ENCODE measurements at places on chromosomes 3 and 15.

DNA sequence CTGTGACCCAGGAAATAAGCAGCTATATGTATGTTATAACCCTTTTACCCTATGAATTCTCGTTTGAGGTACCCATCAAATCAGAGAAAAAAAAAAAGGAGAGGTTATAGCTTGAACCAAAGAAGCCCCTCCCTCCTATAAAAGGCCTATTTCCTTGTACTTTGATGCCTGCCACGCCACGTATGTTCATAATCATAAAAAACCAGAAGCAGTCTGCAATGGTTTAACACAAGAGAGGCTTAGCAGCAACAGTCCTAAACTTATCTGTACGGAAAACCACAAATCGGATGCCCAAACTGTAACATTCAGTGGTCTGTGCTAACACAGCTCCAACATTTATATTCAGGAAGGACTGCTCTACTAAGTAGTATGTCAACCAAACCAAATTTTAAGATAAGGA, 21.2 kb downstream of the CCR8 start:
- DNase-seq, result no peak

DNA sequence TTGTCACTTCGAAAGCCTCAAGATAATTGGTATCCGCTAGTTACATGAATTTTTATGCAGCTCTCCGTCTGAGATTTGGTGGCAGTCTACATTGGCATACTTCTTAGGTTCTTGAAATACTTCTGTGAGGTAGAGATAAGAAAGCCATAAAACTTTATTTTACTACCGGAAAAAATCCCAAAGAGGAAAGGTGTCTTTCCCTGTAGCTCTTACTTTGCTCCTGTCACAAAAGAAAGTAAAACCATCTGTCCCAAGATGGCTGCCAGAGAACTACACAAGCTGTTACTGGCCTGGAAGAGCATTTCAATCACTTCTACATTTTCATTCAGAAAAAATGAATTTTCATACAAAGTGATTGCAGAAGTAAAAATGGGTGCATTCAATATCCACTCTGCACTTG, 214.8 kb upstream of the ST8SIA2 start:
- DNase-seq, result no peak

DNA sequence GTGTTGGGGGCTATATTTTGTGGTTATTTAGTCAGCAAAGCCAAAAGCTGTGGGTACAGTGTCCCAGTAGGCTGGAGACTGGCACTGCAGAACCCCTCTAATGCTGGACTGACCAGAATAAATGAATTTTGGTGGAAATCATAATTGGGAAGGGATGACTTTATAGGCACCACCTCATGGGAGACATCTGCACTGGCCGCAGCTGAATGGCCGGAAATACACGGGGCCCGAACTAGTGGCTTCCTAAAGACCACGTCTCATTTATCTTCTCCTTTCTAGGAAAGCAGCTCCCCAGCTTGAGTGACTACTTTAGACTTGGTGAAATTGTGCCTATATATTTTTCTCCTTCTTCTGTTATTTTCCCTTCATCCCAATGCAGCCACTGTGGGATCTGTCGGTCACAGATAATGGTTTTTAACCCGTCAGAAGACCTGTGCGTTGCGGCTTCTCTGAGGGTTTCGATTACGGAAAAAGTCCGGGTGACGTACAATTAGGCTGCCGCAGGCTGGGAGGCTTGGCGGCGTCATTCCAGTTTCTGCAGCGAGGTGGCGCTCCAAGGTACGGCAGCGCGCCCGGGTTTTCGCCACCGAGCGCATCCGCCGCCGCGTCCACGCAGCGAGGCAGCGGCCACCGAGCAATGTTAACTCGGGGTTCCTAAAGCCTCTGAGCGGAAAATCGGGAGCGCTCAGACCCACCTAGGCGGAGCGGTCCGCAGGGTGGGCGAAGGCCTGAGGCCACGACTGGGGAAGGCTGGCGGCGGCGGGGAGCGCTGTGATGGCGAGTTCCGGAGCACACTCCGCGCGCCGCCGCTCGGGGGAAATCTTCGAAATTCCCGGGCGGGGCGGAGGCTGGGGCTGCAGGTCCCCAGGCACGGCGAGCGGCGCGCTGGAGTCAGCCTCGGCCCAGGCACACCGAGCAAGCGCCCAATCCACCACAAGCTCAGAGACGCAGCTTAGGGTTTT, 26.3 kb downstream of the NR2F2 start:
- peak; percentile 85 for DNase-seq

DNA sequence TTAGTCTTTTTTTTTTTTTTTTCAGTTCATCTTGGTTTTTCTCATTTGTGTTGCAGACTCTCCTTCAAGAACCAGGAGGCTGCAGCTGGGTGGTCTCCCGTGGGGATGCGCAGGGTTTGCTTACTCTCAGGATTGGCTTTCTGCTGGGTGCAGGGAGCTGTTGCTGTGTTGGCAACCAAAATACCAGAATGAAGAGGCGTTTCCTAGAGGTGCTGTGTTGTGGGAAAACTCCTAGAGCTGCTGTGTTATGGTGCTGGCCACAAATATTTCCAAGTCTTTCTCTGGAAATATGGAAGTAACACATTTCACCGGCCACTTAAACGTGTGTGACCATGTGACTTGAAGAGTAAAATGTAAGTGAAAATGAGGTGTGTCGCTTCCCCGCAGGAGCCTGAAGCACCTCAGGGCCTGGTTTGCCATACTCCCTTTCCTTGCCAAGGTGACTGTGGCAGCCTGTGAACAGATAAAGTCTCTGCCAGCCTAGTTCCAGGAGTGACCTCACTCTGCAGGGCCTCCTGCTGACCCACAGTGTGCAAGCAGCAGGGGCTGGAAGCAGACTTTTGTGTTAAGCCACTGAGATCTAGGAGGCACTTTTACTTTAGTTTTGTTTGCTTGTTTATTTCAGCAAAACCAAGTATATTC, 258.9 kb downstream of the ADAMTS17 start:
- DNase-seq, result peak; percentile 34

GRCh38 chr15:46956881-46957280, 760.4 kb upstream of the SEMA6D start:
- no peak for DNase-seq

DNA sequence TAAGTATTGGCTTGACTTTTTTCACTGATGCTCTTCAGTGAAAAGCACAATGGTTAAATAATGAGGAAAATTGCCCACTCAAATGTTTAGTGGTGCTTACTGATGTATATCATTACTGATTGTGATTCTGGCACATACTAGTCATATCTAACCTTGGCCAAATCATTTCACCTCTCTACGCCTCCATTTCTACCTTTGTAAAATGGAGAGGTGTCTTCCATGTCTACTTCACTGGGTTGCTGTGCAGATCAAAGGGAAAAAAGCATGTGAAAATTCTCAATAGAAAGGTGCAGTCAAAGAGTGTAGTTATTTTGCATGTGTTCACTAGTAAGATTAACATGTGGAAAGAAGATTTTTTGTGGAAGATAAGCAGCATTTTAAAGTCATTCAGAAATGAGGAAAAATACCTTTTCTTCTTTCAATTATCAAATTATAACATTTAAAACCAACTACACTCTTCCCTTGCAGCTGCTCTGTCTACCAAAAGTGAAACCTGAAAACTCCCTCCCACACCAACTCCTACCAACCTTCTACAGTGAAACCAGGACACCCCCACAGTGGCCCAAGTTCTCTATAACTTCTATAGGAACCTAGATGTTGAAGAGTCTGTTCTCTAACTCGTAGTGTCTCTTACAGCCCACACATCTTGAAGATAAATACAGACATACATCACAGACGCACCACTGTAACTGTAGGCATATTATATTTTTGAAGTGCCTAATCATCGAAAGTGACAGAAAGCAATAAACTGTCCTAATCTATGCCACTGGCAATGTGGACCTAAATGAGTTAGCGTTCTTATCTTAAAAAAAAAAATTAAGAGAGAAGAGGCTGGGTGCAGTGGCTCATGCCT, 1.4 kb downstream of the CD200R1 start:
- DNase-seq, result no peak

DNA sequence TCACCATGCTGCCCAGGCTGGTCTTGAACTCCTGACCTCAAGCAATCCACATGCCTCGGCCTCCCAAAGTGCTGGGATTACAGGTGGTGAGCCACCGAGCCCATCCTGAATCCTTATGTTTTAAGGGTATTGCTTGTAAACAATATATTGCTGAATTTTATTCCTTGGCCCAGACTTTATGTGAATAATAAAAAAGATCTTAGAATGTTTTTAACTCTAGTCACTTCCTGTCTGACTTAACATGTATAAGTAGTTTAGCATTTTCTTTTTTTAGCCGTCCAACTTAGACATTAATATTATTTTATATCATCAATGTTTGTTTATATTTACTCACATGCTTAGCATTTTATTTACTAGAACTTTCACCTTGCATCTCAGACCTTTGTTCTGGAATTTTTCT, 9.2 kb upstream of the EIF2B5 start:
- no peak for DNase-seq

DNA sequence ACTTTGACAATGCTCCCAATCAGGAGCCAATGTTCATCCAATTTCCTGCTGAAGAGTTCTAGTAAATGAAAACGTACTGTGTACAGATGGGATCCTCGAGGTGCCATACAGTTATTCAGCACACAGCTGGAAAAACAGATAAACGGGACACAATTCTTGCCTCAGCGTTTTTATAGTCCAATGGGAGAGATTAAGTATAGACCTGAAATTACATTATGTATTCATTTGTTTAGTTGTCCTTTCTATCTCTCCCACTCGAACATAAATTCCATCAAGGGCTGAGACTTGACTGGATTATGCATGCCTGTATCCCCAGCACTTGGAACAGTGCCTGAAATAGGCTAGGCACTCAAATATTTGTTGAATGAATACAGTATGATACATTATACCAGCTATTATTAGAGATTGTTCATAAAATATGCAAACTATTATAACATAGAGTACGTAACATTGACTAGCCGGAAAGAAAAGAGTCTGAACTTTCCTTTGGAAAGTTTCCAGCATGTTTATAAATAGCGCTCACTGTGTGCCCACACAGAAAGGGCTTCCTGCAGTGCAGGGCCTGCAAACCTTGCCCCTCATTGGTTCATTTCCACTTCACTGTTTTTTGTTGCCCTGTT, 27.4 kb upstream of the SNTN start:
- DNase-seq, result no peak

DNA sequence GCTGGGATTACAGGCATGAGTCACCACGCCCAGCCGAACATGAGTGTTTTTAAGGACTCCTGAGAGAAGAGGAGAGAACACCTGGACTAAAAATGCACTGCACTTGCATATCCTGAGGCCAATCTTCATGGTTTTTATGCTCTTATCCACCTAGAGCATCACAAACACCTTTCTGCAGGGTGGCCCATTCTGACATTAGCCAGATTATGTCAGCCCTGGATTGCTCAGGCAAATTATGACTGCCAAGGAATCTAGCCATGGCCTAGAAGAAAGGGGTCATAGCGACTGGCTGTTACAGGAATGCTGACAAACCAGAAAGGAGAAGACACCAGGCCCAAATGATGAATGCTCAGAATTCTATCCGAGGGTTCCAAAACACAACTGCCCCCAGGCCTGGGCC, 40.9 kb upstream of the HERC1 start:
- DNase-seq, result no peak

GRCh38 chr3:44337248-44337785, 1.2 kb upstream of the TCAIM start:
- no peak for DNase-seq

DNA sequence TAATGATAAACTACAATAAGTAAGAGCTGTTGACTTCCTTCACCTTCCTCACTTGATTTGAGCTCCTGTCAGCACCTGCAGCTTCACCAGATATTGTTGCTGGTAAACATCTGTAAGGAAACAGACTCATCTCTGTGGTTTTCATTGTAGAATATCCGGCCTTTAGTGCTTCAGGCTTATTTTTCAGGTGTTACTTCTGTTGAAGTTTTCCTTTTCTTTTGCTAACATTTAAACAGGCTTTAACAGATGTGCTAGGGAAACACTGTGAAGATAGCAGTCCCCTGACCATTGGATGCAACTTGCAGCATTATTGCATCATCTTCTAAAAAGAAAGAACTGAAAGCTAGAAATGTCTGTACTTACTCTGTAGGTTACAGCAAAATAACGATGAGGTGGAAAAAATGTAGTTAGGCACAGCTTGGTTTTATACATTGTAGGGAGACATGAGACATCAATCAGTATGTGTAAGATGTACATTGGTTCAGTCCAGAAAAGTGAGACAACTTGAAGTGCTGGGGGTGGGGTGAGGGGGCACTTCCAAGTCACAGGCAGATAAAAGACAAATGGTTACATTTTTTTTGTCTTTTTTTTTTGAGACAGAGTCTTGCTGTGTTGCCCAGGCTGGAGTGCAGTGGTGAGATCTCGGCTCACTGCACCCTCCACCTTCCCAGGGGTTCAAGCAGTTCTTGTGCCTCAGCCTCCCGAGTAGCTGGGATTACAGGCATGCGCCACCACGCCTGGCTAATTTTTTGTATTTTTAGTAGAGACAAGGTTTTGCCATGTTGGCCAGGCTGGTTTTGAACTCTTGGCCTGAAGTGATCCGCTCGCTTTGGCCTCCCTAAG, 10.2 kb downstream of the EDEM1 start:
- no peak for DNase-seq

GRCh38 chr15:82556315-82557035, 16.2 kb upstream of the RPS17 start:
- DNase-seq, result no peak

DNA sequence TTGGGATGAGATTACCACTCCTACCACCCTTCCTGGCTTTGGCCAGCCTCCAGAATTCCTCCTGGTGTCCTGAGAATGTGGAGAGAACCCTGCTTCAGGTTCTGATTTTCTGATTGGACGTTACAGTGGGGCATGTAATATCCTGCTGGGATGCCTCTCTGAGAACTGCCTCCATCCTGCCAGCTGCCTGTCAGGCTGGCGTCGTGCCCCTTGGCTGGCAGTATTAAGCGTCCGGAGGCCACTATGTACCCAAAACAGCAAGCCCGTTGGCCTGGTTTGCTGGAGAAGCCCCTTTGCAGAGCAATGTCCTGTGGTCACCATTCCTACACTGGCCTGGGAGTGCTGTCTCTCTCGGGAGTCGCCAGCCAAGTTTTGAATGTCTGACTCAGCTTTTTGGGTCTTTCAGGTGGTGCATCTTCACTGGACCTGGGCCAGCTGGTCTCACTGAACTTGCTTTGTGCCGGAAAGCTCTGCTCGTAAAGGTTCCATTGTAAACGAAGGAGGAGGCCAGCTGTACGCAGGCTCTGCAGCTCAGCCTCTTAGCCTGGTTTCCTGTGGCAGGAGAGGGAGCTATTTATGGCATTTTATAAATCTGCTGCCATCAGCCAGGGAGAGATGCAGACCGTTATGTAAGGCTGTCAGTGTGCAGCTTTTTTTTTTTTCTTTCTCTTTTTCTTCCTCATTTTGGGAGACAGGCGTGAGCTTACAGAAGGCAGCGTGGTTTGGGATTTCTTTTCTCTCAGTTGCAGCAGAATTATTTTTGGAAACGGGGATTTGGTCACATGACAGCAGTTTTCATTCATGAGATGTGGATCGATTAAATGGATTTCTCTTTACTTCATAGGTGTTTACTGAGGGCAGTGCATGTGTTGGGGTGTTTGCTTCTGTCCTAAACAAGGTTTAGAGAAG, 19.0 kb upstream of the TRAK1 start:
- peak; percentile 71 for DNase-seq
